ENCODE measurements at places on chromosomes 11 and 22. TPM values are rescaled to one million over a fixed set of nuclear protein-coding genes. Genes with fewer than 3 reads are reported as not detected.

The ZNF214 gene
- total RNA-seq, result 6.7 TPM

The ZBTB3 gene
- 12.7 TPM for total RNA-seq

The C11orf87 gene
- not detected for total RNA-seq

The SYCE3 gene
- 0.37 TPM for total RNA-seq

The HEPHL1 gene
- 0.14 TPM for total RNA-seq

The OR5A1 gene
- total RNA-seq, result not detected

The MISFA gene
- 0.71 TPM for total RNA-seq

The OR51I1 gene
- 0.28 TPM for total RNA-seq

The BARX2 gene
- total RNA-seq, result not detected

The OR10G4 gene
- total RNA-seq, result not detected

The RAB36 gene
- total RNA-seq, result 2.4 TPM

The POU2AF3 gene
- 0.14 TPM for total RNA-seq

The UBQLN3 gene
- under 0.01 TPM for total RNA-seq

The UCP3 gene
- total RNA-seq, result 0.55 TPM

The NEU3 gene
- 6.4 TPM for total RNA-seq

The MMP13 gene
- total RNA-seq, result not detected

The TRPM5 gene
- total RNA-seq, result not detected

The LRRC74B gene
- total RNA-seq, result not detected

The TRIM51 gene
- total RNA-seq, result not detected

The OR52A1 gene
- total RNA-seq, result not detected

The LRRC56 gene
- total RNA-seq, result 0.85 TPM

The FBLN1 gene
- total RNA-seq, result 118 TPM
